DMS79 (cell line): ENCODE measurements at places on chromosomes 7 and 10.

GRCh38 chr7:96430356-96430755 is 108.5 kb upstream of the SLC25A13 start:
- no peak for DNase-seq

DNA sequence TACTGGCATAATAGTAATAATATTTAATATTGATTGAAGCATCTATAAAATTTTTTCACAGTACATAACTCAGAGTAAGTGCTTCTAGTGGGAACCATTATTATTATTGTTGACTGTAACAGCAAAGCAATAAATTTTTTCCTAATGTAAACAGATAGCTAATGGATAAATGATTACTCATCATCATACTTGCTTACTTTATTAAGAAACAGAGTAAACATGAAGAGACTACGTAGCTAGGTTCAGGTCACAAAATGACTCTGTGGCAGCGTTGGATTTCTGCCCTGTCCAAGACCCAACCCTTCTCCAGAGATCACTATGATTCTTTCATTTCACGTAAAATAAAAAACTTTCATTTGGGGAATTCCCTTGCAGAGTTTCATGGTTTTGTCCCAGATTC is 8.3 kb upstream of the ABCB5 start:
- DNase-seq: no peak

- DNase-seq: no peak
Observed at GRCh38 chr10:112797855-112798254, 152.2 kb upstream of the TCF7L2 start.

DNA sequence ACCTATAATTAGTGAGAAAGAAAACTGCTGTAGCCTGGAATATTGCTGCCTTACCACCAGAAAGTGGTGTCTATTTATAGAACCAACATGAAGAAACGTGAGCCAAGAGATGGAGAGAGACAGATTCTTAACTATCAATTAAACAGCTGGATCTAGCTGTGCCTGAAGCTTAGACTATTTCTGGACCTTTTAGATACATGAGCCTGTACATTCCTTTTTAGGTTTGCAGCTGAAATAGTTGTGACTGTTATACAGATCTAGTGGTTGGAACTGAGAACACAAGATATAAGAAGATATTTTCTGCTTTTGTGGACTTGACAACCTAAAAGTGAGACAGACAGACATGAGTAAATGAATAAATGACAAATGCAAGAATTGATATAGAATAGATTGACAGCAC is 73.4 kb downstream of the CDK14 start:
- DNase-seq: no peak

- no peak for DNase-seq
Observed at GRCh38 chr10:87105446-87106124, 10.6 kb downstream of the SHLD2 start.

DNA sequence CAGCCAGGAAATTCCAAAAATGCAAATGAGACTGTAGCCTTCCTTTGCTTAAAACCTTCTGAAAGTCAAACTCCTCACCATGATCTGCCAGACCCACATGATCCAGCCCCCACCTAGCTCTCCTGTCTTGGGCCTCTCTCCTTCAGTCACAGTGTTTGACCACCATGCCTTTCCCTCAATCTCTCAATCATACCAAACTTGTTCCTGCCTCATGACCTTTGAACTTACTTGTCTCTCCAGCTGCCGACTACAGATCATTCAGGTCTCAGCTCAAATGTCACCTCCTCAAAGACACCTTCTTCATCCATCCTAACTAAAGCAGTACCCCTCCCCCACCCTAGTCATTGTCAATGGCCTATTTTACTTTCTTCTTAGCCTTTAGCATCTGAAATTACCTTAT is 9.3 kb upstream of the ADD3 start:
- DNase-seq: no peak

DNA sequence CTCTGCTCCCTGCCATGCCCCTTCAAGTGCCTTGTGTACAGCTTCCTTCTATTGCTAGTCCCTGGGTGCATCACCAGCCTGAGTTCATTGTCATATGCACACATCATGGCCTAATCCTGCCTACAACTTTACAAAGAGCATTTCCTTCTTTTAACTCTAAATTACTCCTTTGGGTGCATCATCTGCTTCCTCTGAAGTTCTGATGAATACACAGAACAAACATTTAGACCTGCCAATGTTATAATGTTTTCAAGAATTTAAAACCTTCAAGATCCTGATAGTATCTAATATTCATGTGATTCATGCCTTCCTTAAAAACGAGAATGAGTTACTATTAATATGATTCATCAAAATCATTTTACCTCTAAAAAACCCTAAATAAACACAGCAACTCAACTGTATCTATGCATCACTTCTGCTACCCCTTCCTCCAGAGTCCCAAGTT is 357.1 kb downstream of the MAGI2 start:
- no peak for DNase-seq
